Mesothelial cell of epicardium (in vitro differentiated cells): ENCODE measurements at places on chromosomes 7 and 10.

- no peaks in the 10 kb centered on the region for H3K36me3 ChIP-seq
- no peak overlapping the region for H3K4me3 ChIP-seq
- no peak for DNase-seq
- no peaks in the 10 kb centered on the region for H3K27me3 ChIP-seq
- H3K27ac ChIP-seq, result no peak overlapping the region
Measured at GRCh38 chr10:3748484-3748883, 36.5 kb downstream of the KLF6 start.

- H3K4me1 ChIP-seq, result peaks cover 8% of the 10 kb centered on the region
- no peaks in the 10 kb centered on the region for H3K36me3 ChIP-seq
- no peak overlapping the region for H3K27ac ChIP-seq
Measured at GRCh38 chr10:64175271-64175962, 654.2 kb downstream of the REEP3 start.

DNA sequence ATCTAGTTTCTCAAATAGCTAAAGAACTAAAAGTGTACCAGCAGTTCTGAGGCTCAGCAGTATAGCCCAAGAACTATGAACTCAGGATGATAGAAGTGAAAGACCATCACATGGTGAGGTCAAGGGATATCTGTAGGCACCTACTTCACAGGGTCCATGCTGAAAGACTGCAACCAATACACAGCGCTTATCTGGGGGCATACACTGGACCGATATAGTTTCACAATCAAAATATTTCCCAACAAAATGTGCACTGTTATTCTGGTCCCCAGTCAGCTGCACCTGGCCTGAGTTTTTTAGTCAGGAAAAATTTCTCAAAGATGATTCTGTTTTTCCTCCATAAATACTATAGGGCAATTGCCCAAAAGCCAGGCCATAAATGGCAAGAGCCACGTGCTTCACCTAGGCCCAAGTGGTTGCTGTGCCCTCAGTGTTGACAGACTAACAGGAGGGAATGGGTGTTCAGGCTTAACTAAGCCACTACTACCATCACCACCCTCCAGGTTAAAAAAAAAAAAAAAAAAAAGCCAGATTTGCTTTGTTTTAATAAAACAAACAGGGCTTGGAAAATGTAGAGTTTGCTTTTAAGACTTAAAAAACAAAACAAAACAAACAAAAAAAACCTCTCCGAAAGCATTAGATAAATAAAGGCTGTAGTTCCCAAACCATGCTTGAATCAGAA lies 58.5 kb downstream of the OGDH start:
- H3K27ac ChIP-seq, result peak overlapping the region; percentile 84
- H3K4me1 ChIP-seq, result peaks cover 11% of the 10 kb centered on the region
- H3K4me3 ChIP-seq, result no peak overlapping the region
- no peaks in the 10 kb centered on the region for H3K27me3 ChIP-seq

GRCh38 chr10:75660823-75661222 lies 229.4 kb downstream of the LRMDA start:
- H3K36me3 ChIP-seq, result no peaks in the 10 kb centered on the region
- no peak overlapping the region for H3K27ac ChIP-seq
- H3K4me1 ChIP-seq, result peaks cover 31% of the 10 kb centered on the region
- DNase-seq, result no peak

GRCh38 chr7:87147500-87147899 lies 4.8 kb upstream of the DMTF1 start:
- H3K27ac ChIP-seq, result no peak overlapping the region
- H3K4me3 ChIP-seq, result no peak overlapping the region
- H3K36me3 ChIP-seq, result no peaks in the 10 kb centered on the region
- no peaks in the 10 kb centered on the region for H3K27me3 ChIP-seq

- no peak overlapping the region for H3K4me3 ChIP-seq
- peak overlapping the region; percentile 57 for H3K27ac ChIP-seq
- DNase-seq, result no peak
- H3K36me3 ChIP-seq, result no peaks in the 10 kb centered on the region
- H3K4me1 ChIP-seq, result peaks cover 27% of the 10 kb centered on the region
Measured at GRCh38 chr10:132494866-132495630, 42.5 kb upstream of the INPP5A start.

- no peak for DNase-seq
- peaks cover 27% of the 10 kb centered on the region for H3K4me1 ChIP-seq
- H3K36me3 ChIP-seq, result no peaks in the 10 kb centered on the region
- H3K27ac ChIP-seq, result peak overlapping the region; percentile 70
- no peak overlapping the region for H3K4me3 ChIP-seq
- H3K27me3 ChIP-seq, result no peaks in the 10 kb centered on the region
Measured at GRCh38 chr7:69889338-69889975, 291.2 kb downstream of the AUTS2 start.

GRCh38 chr7:127154101-127154500 lies 98.6 kb downstream of the GRM8 start:
- no peaks in the 10 kb centered on the region for H3K4me1 ChIP-seq
- H3K4me3 ChIP-seq, result no peak overlapping the region
- no peak overlapping the region for H3K27ac ChIP-seq
- DNase-seq, result no peak

GRCh38 chr7:141671705-141672496 lies 30.1 kb downstream of the DENND11 start:
- H3K4me1 ChIP-seq, result no peaks in the 10 kb centered on the region
- H3K4me3 ChIP-seq, result no peak overlapping the region
- no peak overlapping the region for H3K27ac ChIP-seq
- no peak for DNase-seq

GRCh38 chr10:131656009-131656408 lies 244.8 kb upstream of the PPP2R2D start:
- peaks cover 7% of the 10 kb centered on the region for H3K4me1 ChIP-seq
- H3K27ac ChIP-seq, result no peak overlapping the region
- H3K4me3 ChIP-seq, result no peak overlapping the region
- DNase-seq, result no peak
- H3K27me3 ChIP-seq, result peaks cover 27% of the 10 kb centered on the region

- DNase-seq, result no peak
- H3K27me3 ChIP-seq, result no peaks in the 10 kb centered on the region
- H3K4me3 ChIP-seq, result no peak overlapping the region
- H3K27ac ChIP-seq, result no peak overlapping the region
Measured at GRCh38 chr7:44824894-44825526, 22.9 kb downstream of the H2AZ2 start.

- H3K27ac ChIP-seq, result no peak overlapping the region
- no peaks in the 10 kb centered on the region for H3K36me3 ChIP-seq
- DNase-seq, result no peak
- no peaks in the 10 kb centered on the region for H3K27me3 ChIP-seq
Measured at GRCh38 chr7:142478479-142479220, 220.8 kb upstream of the PRSS58 start.

GRCh38 chr10:24974976-24975375 lies 22.6 kb upstream of the PRTFDC1 start:
- H3K36me3 ChIP-seq, result no peaks in the 10 kb centered on the region
- DNase-seq, result no peak
- no peak overlapping the region for H3K4me3 ChIP-seq
- H3K27me3 ChIP-seq, result peaks cover 3% of the 10 kb centered on the region

DNA sequence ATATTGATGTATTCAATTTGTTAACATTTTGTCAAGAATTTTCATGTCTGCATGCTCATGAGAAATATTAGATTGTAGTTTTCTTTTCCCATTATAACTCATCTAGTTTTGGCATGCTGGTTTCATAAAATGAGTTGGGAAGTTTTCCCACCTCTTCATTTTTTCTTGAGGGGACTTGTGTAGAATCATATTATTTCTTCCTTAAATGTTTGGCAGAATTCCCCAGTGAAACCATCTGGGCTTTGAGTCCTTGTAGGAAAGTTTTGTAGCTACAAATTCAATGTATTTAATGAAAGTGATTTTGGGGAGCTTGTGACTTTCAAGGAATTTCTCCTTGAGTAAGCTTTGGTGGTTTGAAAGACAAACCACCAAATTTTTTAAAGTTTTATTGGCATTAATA lies 173.2 kb downstream of the PHTF2 start:
- no peaks in the 10 kb centered on the region for H3K27me3 ChIP-seq
- no peak for DNase-seq
- no peak overlapping the region for H3K27ac ChIP-seq
- no peaks in the 10 kb centered on the region for H3K36me3 ChIP-seq
